ENCODE measurements at places on chromosomes 12 and 14.

- H3K36me3 ChIP-seq, result no peaks in the 10 kb centered on the region
- peaks cover 26% of the 10 kb centered on the region for H3K27me3 ChIP-seq
- DNase-seq, result no peak
- no peak overlapping the region for H3K27ac ChIP-seq
- no peaks in the 10 kb centered on the region for H3K4me1 ChIP-seq
These were observed 10.6 kb downstream of the SSPN start for GRCh38 chr12:26205941-26206340.

DNA sequence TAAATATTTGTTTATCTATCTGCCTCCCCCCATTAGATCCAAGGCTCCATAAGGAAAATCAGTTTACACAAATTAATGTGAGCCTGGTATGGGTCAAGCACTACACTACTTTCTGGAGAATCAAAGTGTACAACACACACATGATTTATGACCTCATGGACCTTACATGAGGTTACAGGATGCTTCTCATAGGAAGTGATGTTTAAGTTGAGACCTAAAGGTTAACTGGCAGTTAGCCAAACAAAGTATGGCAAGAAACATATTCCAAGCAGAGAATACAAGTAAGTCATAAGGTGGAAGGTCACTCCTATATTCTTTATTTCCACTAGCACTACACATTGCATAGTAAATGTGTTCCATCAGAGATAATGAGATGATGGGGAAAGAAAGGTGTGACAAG is 39.2 kb downstream of the OSBPL8 start:
- H3K4me1 ChIP-seq, result peaks cover 63% of the 10 kb centered on the region
- H3K36me3 ChIP-seq, result peaks cover 49% of the 10 kb centered on the region
- H3K4me3 ChIP-seq, result no peak overlapping the region

DNA sequence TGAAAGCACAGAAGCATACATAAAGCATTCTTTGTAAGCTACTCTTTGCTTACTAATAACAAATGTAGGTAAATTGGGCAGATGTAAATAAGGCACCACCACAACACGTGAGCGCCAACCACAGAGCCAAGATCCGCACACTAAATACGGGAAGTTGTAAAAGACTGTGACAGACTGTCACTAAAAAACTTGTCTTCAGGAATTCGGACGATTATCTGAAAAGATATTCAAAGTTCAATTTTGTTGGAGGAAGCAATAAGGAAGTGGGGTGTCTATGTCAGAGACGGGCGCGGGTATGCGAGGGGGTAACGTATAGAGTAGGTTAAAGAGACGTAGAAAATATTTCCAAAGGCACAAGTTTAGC is 1.5 kb upstream of the HSP90B1 start:
- peaks cover 55% of the 10 kb centered on the region for H3K36me3 ChIP-seq
- peak overlapping the region; percentile 97 for H3K27ac ChIP-seq
- H3K4me1 ChIP-seq, result peaks cover 49% of the 10 kb centered on the region
- H3K4me3 ChIP-seq, result peak overlapping the region; percentile 93
- H3K27me3 ChIP-seq, result no peaks in the 10 kb centered on the region

DNA sequence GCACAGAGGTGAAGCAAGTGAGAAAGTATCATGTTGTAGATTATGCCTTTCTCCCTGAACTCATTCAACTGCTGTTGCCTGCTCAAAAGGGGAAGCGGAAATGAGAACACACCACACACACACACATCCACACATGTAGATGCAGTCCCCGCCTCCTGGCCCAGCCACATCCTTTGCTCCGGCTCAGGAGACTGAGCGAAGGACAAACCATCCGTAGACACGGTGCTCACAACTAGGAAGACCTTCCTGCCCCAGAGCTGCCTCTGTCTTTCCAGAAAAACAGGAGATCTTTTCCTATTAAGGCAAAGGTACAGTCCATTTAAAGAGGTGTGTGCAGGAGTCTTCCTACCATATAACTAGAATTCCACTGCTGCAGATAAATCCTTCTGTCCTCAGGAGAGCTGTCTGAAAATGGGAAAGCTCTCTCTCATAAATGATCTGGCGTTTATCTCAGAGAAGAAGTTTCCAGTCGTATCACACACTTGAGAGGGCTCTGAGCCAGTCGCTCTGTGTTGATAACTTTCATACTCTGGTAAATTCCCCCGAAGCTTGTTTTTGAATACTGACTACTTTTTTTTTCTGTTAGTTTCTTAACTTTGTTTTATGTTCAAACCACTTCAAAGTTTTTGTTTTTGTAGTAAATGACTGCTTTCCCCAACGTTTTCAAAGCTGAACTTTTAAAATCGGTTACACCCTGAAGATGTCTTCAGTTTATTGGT is at the start of gene TESPA1:
TSS of gene TESPA1 (minus strand) at position 105 of the 719 bp plus-strand sequence. CDS start 10,200 bp downstream, outside the sequence.
- H3K36me3 ChIP-seq, result peaks cover 22% of the 10 kb centered on the region
- DNase-seq, result peak; percentile 79
- H3K27me3 ChIP-seq, result no peaks in the 10 kb centered on the region
- H3K27ac ChIP-seq, result peak within 1 kb of the TSS; percentile 98
- peak within 1 kb of the TSS; percentile 81 for H3K4me3 ChIP-seq
- H3K4me1 ChIP-seq, result peaks cover 52% of the 10 kb centered on the region

DNA sequence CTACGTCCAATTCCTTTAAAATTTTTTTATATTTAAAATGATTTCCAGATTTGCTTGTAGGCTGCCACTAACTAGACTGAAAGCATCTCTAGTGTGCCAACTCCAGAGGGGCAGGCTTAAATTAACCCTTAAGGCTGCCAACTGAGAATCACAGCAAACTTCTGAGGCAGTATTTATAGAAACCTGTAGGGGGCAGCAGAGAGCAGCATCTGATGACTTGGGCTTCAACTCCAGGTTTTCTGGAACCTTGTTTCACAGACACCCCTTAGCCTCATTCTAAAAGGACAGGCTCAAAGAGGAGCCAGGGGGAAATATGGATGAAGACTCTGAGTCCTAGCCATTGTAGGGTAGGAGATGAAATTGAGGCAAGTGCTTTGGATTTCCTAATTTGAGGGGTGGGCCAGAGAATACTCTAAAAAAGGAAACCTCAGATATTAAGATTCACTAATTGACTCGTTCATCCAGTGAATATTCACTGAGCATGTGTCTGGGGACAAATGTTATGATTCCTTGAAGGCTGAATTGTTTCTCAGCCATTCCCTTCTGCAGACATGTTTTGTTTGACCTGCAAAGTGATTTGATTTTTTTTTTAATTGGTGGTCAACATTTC is 63.3 kb upstream of the HSPB8 start:
- H3K27ac ChIP-seq, result no peak overlapping the region
- no peaks in the 10 kb centered on the region for H3K27me3 ChIP-seq
- no peaks in the 10 kb centered on the region for H3K4me1 ChIP-seq

GRCh38 chr14:28375295-28375694 is 391.3 kb upstream of the FOXG1 start:
- H3K4me3 ChIP-seq, result no peak overlapping the region
- no peaks in the 10 kb centered on the region for H3K27me3 ChIP-seq
- H3K27ac ChIP-seq, result no peak overlapping the region

GRCh38 chr14:71245659-71246361 is 338.6 kb downstream of the PCNX1 start:
- peak overlapping the region; percentile 57 for H3K4me3 ChIP-seq
- peaks cover 42% of the 10 kb centered on the region for H3K4me1 ChIP-seq
- peaks cover 4% of the 10 kb centered on the region for H3K36me3 ChIP-seq
- no peak for DNase-seq

- H3K27me3 ChIP-seq, result no peaks in the 10 kb centered on the region
- no peak overlapping the region for H3K4me3 ChIP-seq
These were observed 134.9 kb upstream of the IFNG-AS1 start for GRCh38 chr12:67854351-67854750.

DNA sequence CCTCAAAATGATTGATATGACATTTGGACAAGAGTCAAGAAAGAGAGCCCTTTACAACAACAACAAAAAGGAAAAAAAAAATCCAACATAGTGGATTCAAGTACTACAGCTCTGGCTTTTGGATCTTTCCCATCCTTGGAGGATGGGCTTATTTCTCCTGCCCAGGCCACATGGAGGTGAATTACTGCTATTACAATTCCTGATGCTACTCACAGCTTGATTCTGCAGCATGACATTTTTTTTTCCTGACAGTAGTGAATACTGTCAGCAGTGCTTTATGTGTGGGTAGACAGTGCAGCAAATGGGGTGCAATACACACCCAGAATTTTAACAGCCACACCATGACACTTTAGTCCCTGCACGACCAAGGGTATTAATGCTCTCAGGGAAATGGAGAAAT is 42.5 kb upstream of the HSP90B1 start:
- no peak for DNase-seq
- peaks cover 3% of the 10 kb centered on the region for H3K4me1 ChIP-seq
- H3K4me3 ChIP-seq, result no peak overlapping the region
- no peaks in the 10 kb centered on the region for H3K27me3 ChIP-seq
- no peak overlapping the region for H3K27ac ChIP-seq

- no peak overlapping the region for H3K27ac ChIP-seq
- H3K4me3 ChIP-seq, result no peak overlapping the region
- H3K27me3 ChIP-seq, result peaks cover 12% of the 10 kb centered on the region
- DNase-seq, result no peak
- no peaks in the 10 kb centered on the region for H3K36me3 ChIP-seq
- no peaks in the 10 kb centered on the region for H3K4me1 ChIP-seq
These were observed 237.2 kb downstream of the EMP1 start for GRCh38 chr12:13433768-13434167.

DNA sequence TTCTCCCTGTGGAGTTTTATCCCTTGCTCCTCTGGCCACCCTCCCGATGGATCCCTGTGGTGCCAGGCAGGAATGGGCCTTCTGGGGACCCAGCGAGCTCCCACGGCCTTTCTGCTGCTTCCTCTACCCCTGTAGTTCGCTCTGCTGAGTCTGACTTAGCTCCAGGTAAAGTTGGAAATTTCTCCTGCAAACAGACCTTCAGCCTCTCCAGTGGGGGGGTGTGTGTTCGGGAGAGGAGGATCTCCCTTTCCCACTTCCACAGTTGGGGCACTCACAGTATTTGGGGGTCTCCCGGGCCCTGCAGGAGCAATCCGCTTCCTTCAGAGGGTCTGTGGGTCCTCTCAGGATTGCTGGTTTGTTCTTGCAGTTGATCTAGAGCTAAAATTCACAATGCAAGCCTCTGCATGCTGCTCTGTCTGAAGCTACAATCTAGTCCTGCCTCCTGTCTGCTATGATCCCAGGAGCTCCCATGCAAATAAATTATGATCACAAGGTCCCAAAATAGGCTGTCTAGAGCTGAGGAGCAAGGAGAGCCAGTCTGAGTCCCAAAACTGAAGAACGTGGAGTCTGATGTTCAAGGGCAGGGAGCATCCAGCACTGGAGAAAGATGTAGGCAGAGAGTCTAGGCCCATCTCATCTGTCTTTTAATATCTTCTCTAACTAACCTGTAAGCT is 18.3 kb downstream of the MTRFR start:
- H3K27me3 ChIP-seq, result no peaks in the 10 kb centered on the region
- H3K36me3 ChIP-seq, result peaks cover 34% of the 10 kb centered on the region
- peaks cover 43% of the 10 kb centered on the region for H3K4me1 ChIP-seq
- peak overlapping the region; percentile 82 for H3K27ac ChIP-seq
- H3K4me3 ChIP-seq, result peak overlapping the region; percentile 15

GRCh38 chr12:65935906-65936901 is 111.9 kb downstream of the HMGA2 start:
- H3K4me1 ChIP-seq, result no peaks in the 10 kb centered on the region
- peaks cover 20% of the 10 kb centered on the region for H3K27me3 ChIP-seq
- H3K4me3 ChIP-seq, result no peak overlapping the region
- DNase-seq, result no peak
- H3K36me3 ChIP-seq, result no peaks in the 10 kb centered on the region
- H3K27ac ChIP-seq, result no peak overlapping the region

DNA sequence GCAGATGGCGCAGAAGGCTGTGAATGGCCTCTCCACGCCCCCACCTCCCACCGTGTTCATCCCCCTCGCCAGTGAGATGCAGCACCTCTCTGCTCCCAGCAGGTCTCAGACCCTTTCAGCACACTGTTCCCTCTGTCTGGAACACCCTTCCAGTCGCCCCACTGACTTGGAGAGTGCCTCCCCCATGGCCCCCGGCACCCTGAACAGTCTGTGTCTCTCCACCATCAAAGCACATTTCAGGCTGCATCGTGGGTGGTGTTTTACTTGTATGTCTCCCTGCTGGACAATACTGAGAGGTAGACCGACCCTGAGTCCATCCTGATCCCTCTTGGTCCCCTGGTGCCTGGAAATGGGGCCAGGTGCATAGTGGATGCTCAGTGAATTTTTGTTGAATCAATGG is 34.9 kb downstream of the CACNA2D4 start:
- no peak overlapping the region for H3K27ac ChIP-seq
- DNase-seq, result no peak
- peaks cover 66% of the 10 kb centered on the region for H3K27me3 ChIP-seq
- H3K4me3 ChIP-seq, result no peak overlapping the region

DNA sequence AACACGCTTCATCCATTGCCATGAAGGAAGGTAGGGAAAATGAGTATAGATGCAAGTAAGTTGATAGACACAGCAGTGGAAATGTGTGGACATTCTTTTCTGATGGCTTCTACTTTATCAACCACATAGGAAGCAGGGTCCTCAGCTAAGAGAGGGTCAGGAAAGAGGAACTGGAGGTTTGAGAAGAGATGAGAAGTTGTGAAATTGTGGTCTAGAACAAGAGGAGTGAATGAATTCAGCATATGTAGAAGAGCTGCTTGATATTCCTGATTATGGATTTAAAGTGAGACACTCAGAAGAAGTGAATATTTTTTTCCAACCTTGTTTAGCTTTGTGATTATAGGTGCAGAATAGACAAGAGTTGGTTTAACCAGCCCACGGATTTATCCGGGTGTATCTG is 128.5 kb downstream of the SLC15A5 start:
- H3K4me1 ChIP-seq, result no peaks in the 10 kb centered on the region
- no peaks in the 10 kb centered on the region for H3K27me3 ChIP-seq
- no peak overlapping the region for H3K4me3 ChIP-seq
- no peaks in the 10 kb centered on the region for H3K36me3 ChIP-seq
- no peak for DNase-seq
- no peak overlapping the region for H3K27ac ChIP-seq

GRCh38 chr14:91317381-91318308 is 73.1 kb upstream of the GPR68 start:
- peak overlapping the region; percentile 61 for H3K4me3 ChIP-seq
- peaks cover 56% of the 10 kb centered on the region for H3K4me1 ChIP-seq
- H3K27ac ChIP-seq, result peak overlapping the region; percentile 93

DNA sequence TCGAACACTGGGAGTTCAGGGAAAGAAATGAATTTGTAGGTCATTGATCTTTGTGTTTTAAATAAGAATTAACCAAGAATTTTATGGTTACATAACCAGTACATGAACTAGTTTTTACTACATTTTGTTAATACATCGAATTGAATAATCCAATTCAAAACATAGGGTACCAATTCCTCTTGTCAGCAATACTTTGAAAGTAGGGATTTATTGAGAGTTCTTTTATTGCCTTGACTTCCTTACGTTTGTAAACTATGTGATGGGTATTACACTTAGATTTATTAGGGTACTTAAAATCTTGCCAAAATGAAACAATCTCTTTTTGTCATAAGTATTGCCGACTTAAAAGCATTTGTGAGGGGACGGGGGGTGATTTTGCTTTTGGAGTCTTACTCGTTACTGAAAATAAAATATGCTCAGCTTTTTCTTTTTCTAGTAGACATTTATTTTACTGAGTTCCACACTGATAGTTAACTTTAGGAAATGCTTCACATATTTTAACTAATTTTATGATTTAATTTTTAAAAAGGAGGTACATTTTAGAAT is 22.4 kb downstream of the SOCS2 start:
- no peak overlapping the region for H3K4me3 ChIP-seq
- DNase-seq, result no peak
- no peaks in the 10 kb centered on the region for H3K36me3 ChIP-seq
- H3K4me1 ChIP-seq, result peaks cover 13% of the 10 kb centered on the region
